CD4-positive, alpha-beta T cell treated with Interleukin-10 for 1 hour (primary cell): ENCODE measurements at places on chromosomes 5 and 9.

- peak; percentile 66 for DNase-seq
Observed at GRCh38 chr9:94681508-94681907, 42.2 kb upstream of the FBP1 start.

GRCh38 chr5:177507165-177507564, 2.5 kb downstream of the DOK3 start:
- DNase-seq: no peak

- DNase-seq: no peak
Observed at GRCh38 chr5:106639488-106639887, 1031.2 kb downstream of the EFNA5 start.

- no peak for DNase-seq
Observed at GRCh38 chr5:138937392-138938387, 62.6 kb upstream of the LRRTM2 start.

GRCh38 chr5:132067941-132068808, 5.4 kb upstream of the CSF2 start:
- no peak for DNase-seq

DNA sequence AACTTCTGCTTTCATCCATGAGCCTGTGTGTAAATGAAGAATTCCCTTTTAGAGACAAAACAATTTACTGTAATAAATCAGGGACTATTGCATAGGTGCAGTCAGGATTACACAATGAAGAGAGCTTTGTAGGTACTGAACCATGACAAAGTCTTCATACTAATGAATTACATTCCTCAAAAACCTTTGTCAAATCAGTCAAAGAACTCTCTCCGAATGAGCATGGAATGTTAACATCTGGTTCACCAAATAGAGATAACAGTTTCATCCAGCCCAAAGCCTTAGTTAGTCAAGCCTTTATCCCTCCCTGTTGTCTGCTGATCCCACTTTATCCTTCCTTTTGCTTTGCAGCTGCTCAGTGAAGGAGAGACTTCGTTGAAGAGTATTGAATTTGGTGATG, 62.9 kb upstream of the DMRTA1 start:
- no peak for DNase-seq

DNA sequence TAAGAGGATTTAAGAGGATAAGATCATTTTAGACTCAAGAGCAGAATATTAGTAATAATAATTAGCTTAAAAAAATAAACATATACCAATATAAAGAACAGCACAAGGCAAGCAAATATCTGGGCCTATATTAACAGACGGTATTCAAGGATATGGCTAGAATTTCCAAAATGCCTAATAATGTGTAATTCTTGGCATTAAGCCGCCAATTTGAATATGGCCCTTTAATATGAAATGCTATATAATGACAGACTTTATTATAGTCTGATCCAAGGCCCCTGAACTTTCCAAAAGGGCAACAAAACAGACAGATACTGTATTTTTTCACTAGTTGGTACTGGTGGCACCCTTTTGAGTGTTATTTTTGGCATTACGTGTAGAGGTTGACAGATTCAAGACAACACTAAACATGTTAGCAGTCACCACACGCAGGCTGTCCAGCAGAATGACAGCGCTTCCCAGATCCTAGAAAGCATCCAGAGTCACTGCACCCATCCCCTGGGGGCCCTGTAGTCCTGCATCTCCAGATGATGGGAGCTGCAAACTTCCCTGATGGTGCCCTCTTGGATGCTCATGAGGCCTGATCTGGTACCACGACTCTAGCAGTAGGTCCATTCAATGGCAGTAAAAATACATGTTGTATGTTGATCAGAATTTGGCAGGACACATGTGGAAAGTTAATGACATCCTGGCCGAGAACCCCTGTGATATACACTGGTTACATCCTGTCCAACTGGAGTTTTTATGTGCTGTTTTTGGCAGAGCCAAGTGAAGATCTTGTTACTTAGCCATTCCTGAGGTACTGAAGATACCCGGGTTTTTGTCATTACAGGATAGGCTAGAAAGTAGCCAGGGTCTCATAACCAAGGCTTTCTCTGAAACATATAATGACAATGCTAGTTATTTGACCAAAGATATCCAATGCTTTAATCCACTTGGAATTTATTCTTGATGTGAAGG, 1.7 kb upstream of the ABL1 start:
- DNase-seq: no peak

GRCh38 chr5:181223058-181223728, at the start of gene TRIM41:
Gene TRIM41, plus strand, starts transcription at chr5:181223281. Its CDS starts 719 bp downstream, at chr5:181224000.
- DNase-seq: peak; percentile 98

GRCh38 chr9:134843740-134844139, 36.9 kb upstream of the FCN2 start:
- DNase-seq: no peak

DNA sequence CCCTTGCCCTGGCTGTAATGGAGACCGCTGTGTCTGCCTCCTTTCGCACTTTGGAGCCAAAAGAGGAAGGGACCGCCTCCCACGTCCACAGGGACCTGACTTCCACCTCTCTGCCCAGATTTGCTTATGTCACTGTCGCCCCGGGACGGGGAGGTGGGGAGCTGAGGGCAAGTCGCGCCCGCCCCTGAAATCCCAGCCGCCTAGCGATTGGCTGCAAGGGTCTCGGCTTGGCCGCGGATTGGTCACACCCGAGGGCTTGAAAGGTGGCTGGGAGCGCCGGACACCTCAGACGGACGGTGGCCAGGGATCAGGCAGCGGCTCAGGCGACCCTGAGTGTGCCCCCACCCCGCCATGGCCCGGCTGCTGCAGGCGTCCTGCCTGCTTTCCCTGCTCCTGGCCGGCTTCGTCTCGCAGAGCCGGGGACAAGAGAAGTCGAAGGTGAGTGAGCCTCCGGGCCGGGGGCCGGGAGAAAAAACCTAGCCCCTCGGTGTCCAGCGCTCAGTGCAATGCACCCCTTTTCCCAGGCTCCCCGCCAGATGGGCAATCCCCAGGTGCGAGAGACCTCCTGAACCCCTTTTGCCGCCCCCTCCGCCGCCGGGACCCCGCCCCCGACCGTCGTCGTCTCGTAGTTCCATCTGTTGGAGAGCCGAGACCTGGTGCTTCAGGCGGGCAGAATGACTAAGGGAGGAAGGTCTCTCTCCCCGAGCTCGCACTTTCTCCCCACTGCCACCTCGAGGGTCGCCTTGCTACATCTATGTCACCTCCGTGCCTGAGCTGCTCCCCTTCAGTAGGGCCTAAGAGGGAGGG, at the start of gene GPX3:
TSS of gene GPX3 (plus strand) at position 288 of the 807 bp plus-strand sequence. CDS start at position 352, 64 bp downstream.
- DNase-seq: peak; percentile 35

DNA sequence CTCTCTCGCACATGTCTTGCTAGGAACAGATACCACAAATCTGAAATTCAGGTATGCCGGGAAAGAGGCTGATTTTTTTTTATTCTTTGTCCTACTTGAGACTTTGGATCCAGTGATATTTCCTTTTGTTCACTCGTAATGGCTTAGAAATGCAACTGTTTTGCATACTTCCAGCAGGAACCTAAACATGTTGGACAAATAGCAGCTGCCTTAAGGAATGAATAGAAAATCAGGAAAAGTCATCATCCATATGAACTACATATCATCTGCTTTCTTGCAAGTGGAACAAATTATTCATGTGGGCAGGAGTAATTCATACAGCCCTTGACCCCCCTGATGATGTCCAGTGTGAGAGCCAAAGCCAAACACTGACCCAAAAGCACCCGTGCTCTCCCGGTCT, 17.4 kb downstream of the TTC39B start:
- no peak for DNase-seq

DNA sequence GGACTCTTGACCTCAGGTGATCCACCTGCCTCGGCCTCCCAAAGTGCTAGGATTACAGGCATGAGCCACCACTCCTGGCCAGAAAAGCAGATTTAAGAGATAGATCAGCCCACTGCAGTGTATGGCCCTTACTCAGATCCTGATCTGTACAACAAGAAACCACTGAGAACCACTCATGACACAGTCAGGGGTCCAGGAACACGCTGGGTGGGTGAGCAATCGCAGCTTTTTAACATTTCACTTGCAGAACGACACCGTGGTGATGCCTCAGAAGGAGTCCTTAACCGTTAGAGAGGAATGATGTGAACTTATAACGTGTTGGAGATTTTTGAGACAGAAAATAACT, 45.3 kb upstream of the NSMF start:
- no peak for DNase-seq

- no peak for DNase-seq
Observed at GRCh38 chr5:139418793-139419192, 14.9 kb upstream of the SPATA24 start.

DNA sequence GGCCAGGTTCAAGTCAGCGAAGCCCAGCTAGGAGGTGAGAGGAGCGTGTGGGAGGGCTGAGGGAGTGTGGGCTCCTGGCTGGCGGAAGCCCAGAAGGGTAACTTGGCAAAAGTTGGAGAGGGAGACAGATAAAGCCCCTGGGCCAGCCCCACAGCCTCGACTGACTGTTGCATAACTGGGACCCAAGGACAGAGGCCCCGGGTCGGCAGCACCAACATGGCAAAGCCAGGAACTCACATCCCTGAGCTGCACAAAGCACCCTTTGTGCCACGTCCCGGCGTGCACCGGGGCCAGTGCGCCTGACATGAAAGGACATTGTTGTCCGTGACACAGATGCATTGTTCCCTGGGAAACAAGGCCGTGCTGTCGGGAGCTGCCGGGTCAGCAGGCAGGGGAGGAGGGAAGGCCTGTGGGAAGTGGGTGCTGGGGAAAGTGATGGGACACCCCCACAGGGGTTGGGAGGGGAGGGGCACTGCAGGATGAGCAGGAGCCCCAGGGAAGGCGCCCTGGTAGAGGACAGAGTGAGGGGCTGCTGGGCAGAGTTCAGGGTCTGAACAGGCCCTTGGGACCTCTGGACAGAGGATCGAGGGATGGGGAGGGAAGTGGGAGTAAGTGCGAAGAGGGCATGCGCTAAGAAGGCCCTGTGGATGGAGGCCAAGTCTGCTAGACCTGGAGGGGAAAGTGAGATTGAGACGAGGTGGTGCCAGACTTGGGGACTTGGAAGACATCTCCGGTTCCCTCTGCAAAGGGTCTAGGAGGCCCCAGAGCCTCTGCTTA, 13.0 kb upstream of the DPM2 start:
- DNase-seq: no peak

DNA sequence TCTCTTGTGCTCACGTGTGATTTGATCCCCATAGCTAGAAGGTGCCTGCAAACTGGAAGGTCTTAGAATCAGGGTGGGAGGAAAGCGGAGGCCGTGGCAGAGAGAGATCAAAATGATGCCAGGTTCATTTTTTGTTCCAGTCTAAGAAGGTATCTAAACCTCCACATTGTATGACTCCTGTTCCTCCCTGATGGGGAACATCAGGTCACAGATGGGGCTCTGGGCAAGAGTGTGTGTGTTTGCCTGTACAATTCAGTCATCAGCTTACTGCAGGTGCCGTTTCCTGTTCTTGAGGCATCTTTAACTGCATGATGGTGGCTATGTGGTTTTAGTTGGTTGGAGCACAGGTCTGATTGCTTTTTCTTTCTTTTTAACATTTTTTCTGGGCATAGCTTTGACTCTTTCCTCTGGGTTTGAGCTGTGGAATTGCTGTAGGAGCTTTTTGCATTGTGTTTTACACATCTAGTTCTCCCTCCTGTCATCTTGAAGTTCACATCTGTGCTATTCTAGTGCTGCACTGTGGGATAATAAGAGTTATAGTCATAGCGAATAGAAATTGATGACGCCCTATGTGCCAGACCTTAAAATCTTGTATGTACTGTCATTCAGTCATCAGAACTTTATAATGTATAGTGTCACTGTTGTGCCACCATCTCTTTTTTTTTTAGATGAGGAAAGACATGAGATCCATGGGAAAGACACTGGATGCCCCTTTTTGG, 30.8 kb downstream of the ARHGAP26 start:
- peak; percentile 58 for DNase-seq

DNA sequence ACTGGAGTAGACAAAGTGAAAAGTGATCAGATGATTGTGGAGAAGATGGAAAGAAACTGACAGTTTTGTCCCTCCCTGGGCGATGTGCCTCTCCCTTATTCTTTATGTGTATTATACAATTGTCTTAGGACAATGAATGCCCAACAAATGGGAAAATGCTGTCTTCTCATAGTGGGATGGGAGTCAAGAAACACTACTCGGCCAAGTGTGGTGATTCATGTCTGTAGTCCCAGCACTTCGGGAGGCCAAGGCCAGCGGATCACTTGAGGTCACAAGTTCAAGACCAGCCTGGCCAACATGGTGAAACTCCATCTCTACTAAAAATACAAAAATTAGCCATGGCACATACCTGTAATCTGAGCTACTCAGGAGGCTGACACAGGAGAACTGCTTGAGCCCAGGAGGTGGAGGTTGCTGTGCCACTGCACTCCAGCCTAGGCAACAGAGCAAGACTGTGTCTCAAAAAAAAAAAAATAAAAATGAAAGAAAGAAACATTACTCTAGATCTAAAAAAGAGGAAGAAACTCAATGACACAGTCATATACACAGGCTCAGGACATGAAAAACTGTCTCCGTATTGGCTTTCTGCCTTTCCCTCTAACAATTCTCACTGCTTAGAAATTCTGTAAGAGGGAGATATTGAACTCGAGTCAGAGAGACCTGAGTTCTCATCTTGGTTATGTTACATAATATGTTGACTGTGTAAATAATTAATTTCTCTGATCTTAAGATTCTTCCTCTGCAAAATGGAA, 67.9 kb upstream of the TARS1 start:
- no peak for DNase-seq

DNA sequence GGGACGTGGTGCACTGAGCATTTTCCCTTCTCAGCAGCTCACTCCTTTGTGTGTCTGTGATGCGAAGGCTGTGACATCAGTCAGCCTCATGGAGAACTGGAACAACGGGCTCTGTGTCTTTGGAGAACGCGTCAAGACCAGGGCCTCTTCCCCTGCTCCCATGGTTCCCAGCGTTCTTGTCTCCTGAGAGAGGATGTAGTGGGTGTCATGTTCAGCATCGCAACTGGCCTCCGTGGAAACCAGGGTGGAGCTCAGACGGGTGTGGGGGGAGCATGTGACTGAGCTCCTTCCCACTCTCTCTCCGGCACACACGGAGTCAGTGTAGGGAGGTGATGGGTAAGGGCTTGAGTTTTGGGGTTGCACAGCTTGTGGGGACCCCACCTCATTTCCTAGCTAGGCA, 59.7 kb downstream of the TENT4A start:
- DNase-seq: no peak

DNA sequence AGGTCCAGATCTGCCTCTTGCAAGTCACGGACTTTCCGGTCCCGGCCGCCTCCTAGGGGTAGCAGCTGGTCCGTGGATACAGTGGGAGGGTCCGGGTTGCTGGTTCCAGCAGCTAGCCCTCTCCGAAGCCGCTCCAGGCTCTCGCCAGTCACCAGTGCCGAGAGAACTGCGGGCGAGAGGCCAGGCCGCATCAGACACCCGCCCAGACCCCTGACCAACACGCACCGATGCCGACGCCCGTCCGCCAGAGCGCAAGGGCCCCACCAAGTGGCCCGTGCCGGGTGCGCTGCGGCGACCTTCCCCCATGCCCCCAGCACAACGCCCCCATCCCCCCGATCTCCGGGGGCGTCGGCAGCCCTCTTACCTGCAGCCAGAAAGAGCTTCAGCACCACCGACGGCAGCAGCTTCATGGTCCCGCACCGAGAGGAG, 470 bp downstream of the HBEGF start:
- DNase-seq: no peak

DNA sequence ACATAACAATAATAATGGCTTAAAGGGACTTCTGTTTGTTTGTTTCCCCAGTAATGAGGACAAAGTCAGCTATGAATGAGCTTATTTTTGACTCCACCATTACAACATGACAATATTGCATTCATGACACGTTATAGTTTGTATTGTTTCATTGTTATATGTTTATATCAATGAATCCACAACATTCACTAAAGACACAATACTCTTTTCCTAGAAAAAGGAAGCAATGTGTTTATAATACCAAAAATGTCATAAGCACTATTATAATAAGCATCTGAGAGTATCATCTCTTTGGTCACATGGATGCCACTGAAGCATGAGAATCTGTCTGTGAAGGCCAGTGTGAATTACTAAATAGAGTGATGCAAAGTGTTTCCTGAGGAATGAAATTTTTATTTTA, 1026.9 kb upstream of the C9orf72 start:
- no peak for DNase-seq
